ENCODE measurements at places on chromosomes 7 and 10. TPM values are rescaled to one million over a fixed set of nuclear protein-coding genes. Genes with fewer than 3 reads are reported as not detected.
A peak's percentile ranks its signal among the peaks of the same experiment; 100 is the strongest.

- DNase-seq, result no peak
Measured at GRCh38 chr10:66717231-66717981, 208.4 kb upstream of the LRRTM3 start.

The HPSE2 gene
- total RNA-seq, result not detected

DNA sequence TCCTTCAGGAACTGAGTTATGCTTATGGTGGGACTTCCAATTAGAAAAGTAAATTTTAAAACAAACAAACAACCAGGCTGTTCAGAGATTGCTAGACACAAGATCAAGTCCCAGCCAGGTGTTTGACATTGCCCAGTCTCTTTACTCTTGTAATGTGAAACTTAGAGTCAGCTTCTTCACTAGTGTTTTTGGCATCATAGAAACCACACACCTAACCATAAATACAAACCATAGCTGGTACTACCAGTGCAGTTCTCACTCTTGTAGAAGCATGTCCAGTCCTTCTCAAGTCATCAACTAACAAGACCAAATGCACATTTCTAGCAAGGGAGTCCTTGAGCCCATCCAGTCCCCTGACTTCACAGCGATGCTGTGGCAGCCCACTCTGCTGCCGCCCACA is 339.9 kb downstream of the GFRA1 start:
- DNase-seq, result no peak

- DNase-seq, result no peak
Measured at GRCh38 chr7:22358820-22359697, 2.1 kb upstream of the RAPGEF5 start.

DNA sequence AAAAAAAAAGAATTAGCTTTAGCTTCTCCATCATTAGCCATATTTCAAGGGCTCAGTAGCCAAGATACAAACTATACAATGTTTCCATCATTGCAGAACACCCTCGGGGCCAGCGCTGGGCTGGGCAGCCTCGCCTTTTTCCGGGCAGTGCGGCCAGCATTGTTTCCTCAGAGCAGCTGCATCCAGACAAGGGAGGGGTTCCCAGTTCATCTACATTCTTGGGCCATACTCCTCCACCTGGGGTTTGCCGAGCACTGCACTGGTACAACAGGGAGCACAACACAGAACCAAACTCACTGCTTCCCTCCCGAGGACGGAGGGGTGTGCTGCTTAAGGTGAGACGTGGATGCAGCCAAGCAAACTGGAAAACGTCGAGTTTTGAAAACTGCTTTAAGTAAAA is 2.4 kb upstream of the PKD1L1 start:
- DNase-seq, result peak; percentile 56

The SPDYE2 gene
- total RNA-seq, result not detected

The OPALIN gene
- total RNA-seq, result not detected

DNA sequence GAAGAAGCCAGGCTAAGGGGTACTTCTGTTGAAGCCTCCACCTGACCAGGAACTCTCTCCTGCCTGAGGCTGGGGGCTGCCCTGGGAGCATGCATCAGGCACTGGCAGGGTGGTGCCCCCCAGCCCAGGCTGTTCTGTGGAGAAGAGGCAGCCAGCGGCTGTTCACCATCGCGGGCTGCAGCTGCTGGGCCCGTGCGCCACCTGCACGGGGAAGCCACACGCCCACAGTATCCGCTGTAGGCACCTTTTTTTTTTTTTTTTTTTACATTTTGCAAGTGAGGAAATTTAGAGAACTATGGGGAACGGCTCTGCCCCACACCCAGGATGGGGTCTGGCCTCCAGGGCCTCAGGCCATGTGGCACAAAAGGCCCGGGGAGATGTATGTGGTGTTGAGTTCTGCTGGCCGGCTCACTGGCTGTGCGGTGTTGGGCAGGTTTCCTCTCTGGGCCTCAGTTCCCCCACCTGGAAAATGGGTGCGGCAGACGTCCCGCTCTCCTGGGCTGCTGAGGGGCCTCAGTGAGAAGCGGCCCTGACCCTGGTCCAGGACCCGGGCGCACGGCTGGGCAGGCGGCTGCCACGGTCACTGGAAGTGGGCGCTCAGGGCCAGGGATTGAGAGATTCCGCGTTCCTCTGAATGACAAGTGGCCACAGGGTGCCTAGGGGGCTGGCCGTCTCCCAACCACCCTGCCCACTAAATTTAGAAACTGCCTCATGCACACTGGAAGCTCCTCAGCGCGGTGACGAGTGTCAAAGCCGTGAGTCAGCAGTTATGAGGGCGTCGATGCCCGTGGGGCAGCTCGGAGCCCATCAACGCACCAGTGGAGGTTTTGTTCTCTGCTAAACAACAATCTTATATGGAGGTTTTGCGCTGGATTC is 8.8 kb upstream of the INTS1 start:
- DNase-seq, result peak; percentile 85

The GDF2 gene
- not detected for total RNA-seq

GRCh38 chr10:65861249-65861648 is 1064.6 kb upstream of the LRRTM3 start:
- no peak for DNase-seq

GRCh38 chr7:36710186-36710791 is 14.0 kb downstream of the AOAH start:
- DNase-seq, result no peak

DNA sequence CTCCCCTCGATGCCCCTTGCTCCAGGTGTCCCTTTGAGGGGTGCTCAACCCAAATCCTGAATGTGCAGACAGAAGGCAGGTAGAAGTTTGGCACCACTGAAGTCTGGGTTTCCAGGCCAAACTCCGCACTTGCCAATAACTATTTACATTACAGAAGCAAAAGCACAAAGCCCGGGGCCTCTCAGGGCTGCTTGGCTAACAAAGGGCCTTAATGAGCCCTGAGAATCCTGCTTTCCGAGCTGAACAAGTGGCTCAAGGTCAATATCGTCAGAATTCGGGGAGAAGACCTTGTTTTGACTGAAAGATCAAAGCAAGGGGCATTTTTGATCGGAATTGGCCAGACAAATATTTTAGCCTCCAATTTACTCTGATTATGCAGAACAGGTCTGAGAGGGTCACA is 189.9 kb downstream of the HERPUD2 start:
- no peak for DNase-seq

DNA sequence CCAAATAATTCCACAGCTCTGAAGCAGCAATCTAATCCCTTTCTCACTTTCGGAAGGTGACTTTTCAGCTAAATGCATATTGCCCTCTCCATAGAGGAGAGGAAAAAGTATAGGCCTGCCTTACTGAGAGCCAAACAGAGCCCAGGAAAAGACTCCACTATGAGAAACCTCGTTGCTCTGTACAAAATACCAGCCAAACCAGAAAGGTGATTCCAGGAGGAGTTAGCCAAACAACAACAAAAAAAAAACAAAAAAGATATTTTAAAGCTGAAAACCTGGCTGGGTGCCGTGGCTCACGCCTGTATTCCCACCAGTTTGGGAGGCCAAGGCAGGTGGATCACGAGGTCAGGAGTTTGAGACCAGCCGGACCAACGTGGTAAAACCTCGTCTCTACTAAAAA is 70.5 kb downstream of the HOXA1 start:
- DNase-seq, result no peak

The TEX47 gene
- total RNA-seq, result not detected

The SDHAF3 gene
- 1.6 TPM for total RNA-seq

The ATXN7L1 gene
- total RNA-seq, result 3.5 TPM

The IL6 gene
- 0.87 TPM for total RNA-seq

GRCh38 chr10:74178042-74178791 is 27.2 kb downstream of the ADK start:
- no peak for DNase-seq

GRCh38 chr10:78620985-78621799 is 447.6 kb upstream of the ZMIZ1 start:
- DNase-seq, result peak; percentile 70

All from lung microvascular endothelial cell (primary cell).